Left forelimb (tissue), 1 donor: ENCODE measurements at places on chromosomes 5 and 9.

DNA sequence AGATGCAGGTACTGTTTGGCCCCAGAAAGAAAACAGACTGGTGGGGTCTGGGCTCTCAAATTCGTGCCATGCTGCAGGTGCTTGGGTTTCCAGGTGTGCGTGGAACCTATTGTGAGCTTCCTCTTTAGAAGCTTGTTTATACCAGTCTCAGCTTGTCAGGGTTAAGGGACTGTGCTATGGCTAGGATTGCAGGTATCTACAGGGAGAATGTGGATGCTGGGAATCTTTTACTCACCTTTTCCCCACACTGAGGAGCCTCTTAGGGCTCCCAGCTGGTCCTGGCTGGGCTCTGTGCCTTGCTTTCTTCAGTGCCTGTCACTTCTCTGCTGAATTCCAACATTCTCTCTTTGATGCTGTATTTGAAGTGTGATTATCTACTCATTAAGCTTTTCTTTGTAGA, 111.8 kb downstream of the WDR70 start:
- no peak for DNase-seq

DNA sequence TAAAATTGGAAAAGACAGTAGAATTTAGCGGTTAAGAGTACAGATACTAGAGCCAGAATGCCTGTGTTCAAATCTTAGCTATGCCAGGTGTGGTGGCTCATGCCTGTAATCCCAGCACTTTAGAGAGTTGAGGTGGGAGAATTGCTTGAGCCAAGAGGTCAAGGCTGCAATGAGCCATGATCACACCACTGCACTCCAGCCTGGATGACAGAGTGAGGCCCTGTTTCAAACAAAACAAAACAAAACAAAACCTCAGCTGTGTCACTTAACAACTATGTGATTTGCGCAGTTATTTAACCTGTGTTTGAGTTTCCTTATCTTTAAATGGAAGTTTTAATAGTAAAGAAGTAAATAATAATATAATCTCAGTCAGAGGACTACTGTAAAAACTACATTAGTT, 68.3 kb downstream of the TBCA start:
- DNase-seq = no peak

DNA sequence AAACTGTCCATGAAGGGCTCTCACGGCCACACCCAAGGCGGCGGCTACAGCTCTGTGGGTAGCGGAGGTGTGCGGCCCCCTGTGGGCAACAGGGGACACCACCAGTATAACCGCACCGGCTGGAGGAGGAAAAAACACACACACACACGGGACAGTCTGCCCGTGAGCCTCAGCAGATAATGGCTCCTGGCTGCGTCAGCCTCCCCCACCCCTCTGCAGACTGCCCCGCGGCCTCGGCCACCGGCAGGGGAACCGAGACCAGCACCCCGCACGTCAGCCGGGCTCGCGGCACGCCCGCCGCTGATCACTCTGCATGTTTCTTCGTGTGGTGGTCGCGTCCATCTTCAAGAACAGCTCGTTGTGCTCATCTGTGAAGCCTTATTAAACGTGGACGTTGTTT, 41.5 kb downstream of the TENT4A start:
- DNase-seq = peak; percentile 65

DNA sequence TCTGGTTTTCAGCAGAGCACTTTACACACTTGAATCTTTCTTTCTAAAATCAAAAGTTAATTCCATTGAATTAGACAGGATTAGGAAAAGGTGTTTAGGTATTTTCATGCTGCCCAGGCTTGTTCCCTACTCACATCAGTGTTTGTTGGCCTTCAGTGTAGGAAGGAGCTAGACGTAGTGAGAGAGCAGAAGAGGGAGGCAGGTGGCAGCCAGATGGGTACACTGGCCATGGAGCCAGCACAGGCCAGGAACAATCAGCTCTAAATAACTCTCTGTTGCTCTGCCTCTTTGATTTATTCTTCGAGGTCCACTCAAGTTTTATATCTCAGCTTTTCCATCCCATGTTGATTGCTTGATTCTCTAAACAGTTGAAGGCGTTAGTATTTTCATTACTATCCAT, 529.6 kb downstream of the PSAT1 start:
- no peak for DNase-seq

DNA sequence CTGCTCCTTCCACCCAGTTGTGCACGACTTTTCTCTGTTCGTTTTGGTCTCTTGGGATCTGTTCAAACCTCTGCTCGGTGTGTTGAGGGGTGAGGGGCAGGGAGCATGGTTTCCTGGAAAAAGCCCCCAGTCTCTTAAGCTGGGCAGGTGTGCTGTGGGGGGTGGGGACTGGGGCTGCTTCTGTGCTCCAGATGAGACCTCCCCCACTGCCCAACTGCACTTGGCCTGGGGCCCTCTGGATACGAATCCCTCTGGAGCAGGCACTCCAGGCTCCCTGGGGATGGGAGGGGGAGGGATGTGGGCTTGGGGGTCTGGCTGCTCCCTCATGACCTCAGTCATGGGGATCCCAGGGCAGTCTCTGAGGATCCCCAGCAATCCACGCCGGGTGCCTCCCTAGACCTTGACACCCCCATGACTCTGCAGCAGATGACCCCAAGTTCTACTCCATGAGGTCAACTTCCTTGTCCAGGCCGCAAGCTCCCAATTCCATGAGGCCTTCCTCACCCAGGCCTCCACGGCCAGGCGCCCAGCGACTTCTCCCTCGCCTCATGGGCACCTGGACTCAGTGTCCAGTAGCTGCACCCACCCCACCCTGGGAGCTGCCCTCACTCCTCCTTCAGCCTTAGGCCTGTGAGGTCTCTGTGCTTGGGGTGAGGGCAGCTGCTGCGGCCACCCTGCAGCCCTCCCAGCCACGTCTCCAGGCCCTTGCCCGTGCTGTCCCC, 5.9 kb upstream of the AHRR start:
- no peak for DNase-seq

GRCh38 chr5:42756606-42757601, at the start of gene CCDC152:
Gene CCDC152, plus strand, starts transcription at chr5:42756818. Its CDS starts 2,304 bp downstream, at chr5:42759122.
- DNase-seq = peak; percentile 66

- peak; percentile 77 for DNase-seq
Measured at GRCh38 chr9:135087489-135087792, at the start of gene OLFM1. Gene OLFM1, plus strand, starts transcription at chr9:135087668. Its CDS starts 322 bp downstream, at chr9:135087990.

DNA sequence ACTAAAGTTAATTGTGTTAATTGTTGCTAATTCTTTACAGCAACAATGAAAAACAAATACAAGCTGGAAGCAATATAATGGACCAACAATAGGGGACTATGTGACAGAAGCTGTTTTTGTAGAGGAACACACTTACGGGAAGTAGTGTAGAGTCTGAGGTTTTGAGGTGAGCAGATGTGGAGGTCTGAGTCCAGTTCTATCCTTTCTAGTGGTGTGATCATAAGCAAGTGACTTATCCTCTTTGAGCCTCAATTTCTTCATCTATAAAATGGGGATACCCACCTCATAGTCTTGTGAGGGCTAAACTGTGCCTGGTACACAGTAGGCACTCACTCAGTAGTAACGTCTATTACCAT, 28.3 kb downstream of the ALG2 start:
- no peak for DNase-seq

- no peak for DNase-seq
Measured at GRCh38 chr9:16413509-16414016, 456.9 kb downstream of the BNC2 start.

GRCh38 chr9:81782313-81782995, 93.1 kb upstream of the TLE1 start:
- DNase-seq = no peak

DNA sequence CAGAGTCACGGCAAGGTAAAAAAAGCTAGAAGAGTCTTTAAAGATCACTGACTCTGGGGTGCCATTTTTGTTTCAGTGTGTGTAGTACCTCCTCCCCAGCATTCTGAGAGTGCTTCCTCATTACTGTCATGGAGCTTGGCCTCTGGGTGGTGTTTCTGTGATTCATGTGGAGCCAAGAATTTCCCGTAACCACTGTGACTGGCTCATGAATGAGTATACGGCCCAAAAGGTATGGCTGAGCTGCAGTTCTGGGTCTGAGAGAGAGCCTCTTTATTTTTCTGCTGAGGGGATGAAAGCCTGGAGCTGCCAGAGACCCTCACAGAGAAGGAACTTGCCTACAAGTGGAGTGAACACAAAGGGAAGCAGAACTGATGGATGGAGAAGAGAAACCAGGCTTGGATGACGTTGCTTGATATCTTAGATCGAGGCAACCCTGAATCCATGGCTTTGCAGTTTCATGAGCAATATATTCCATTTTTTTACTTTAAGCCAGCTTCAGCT, 85.6 kb downstream of the PTTG1 start:
- no peak for DNase-seq

GRCh38 chr5:89303033-89303480, 420.1 kb upstream of the MEF2C start:
- no peak for DNase-seq

DNA sequence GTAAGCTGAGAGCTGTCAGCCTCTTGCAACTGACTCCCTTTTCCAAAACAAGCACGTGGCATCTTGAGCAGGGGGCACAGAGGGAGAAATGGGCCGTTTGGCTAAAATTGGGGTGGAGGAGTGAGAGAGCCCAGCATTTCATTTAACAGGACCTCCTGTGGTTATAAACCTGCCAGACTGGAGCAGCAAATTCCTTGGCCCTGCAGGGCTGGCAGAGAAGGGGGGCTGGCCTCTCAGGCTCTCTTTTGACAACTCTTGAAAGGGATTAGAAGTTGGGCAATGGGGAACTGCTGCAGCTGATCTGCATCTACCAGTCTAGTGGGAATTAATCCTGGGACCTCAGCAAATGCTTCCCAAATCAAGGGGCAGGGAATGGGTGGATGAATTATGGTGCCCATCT, 7.2 kb upstream of the POU4F3 start:
- no peak for DNase-seq

GRCh38 chr9:107284636-107285035, 1.6 kb downstream of the RAD23B start:
- no peak for DNase-seq

- DNase-seq = no peak
Measured at GRCh38 chr9:36074870-36075532, 38.3 kb downstream of the RECK start.

- DNase-seq = no peak
Measured at GRCh38 chr5:134383980-134384697, 12.8 kb downstream of the UBE2B start.

GRCh38 chr9:99066571-99066970, 38.3 kb upstream of the TGFBR1 start:
- no peak for DNase-seq

- DNase-seq = no peak
Measured at GRCh38 chr5:81789033-81789432, 38.1 kb upstream of the SSBP2 start.

DNA sequence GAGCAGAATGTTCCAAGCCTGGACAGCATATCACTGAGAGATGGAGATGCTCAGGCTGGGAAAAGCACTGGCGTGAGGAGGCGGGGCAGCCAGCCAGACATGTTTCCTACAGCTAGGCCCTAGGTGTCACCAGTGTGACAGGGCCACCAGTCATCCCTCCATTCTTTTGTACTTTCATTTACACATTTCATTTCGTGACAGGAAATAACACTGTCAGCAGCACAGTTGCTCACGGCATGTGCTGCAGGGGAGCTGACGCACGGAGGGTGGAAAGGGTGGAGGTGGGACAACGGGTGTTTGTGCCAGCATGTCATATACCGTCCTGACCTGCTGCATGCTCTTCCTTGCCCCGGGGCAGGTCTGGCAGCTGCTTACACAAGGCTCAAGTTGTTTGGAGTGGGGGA, 14.8 kb upstream of the CEMIP2 start:
- DNase-seq = no peak

DNA sequence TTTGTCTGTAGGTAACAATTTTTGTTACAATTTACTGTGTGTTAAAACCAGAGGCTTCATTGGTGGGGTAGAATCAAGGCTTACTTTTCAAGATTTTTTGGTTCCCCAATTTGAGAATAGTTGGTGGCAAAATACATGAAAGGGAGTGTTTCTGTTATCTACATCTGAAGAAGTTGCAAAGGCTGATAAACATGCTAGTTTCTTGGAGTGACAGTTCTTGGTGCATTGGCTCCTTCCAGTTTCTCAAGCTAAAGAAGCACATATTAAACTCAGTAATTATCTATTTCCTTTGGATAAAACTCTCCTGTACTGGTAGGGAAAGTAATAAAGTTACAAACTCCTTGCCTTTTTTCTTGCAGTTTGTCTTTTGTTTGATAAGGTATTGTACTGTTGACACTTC, 5.9 kb downstream of the MACIR start:
- no peak for DNase-seq

DNA sequence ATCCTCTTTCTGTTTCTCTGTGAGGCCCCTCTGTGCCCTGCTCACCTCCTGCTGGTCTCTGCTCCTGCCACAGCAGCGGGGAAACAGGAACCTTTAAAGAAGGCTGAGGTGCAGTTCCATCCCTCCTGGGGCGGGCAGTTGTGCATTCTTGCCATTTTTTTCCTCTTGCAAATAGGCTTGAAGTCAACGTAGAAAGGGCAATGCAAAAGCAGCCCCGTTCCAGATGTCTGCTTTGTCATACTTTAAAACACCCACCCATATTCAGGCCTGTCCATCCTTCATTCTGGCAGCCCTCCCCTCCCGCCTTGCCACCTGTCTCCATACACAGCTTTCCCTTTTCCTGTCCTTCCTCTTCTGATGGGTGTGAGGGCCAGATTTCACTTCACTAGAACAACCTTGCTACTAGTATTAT, 65.4 kb upstream of the KLF9 start:
- DNase-seq = no peak

- DNase-seq = no peak
Measured at GRCh38 chr9:107144475-107144874, 138.6 kb upstream of the RAD23B start.

GRCh38 chr9:135901826-135902225, 5.5 kb downstream of the CAMSAP1 start:
- peak; percentile 28 for DNase-seq
